Kidney tubule cell (primary cell): ENCODE measurements at places on chromosomes 5 and 9.

GRCh38 chr5:24118351-24118750 is 526.4 kb downstream of the CDH10 start:
- no peak for DNase-seq

- DNase-seq = peak; percentile 12
Measured at GRCh38 chr9:80197661-80198060, 625.9 kb downstream of the TLE4 start.

GRCh38 chr9:135608294-135608998 is 30.9 kb downstream of the GLT6D1 start:
- no peak for DNase-seq

DNA sequence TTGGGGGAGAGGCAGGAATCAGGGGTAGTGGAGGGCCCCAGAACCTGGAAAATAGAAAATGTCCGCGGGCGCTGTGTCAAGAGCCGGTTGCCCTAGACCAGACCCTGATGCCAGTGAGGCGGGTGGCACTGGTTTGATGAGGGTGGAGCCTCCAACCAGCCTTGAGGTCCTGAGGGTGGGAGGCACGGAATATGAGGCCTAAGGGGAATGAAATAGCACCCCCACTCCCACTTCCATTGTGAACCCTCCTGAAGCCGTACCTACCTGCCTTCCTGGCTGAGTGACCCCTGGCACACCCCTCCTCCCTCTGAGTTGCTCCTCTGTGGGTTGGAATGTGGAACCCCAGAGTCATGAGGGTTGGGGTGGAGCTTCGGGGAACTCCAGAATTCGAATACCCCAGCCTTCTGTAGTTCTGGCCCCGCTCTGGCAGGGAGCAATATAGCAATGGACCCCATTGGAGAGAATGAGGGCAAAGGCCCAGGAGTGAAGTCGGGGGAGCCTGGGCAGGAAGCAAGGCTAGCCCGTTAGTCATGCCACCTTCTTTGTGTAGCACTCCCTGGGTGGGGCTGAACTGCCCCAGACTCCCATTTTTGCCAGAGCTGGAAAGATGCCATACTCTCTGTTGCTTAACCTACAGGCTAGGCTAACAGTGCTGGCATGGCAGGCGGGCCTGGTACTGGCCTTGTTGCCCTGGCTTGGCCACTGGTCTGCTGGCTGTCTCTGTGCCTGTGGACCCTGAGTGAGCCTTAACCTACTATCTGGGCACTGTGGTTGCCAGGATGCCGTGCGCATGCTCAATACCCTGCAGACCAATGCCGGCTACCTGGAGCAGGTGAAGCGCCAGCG is 1.0 kb downstream of the FPGS start:
- DNase-seq = peak; percentile 85

DNA sequence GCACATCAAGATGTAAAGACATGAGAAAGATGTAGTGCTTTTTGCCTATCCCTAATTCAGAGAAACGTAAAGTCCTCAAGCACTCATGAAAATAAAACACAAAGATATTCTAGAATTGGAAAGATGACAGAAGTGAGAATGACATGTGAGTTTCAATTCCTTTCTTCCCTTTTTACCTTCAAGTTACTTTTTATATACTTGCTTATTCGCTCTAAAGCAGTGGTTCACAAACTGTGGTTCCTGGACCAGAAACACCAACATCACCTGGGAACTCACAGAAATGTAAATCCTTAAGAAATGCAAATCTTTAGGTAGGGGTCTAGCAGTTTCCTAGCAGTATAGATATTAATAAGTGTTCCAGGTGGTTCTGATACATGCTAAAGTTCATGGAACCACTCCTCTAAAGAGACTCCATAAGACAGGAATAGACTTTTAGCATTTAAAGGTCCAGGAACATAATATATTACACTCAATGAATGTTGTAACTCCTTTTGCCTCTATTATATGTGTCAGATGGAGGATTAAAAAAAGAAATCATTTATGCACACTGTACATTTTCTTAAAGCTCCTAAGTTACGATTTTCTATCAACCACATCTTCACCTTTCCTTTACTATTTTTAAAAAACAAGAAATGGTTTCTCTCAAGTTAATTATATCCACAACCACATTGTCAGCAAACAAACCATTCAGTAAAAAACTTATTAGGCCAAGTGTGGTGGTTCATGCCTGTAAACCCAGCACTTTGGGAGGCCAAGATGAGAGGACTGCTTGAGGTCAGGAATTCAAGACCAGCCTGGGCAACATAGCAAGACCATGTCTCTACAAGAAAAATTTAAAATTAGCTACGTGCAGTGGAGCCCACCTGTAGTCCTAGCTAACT is 39.9 kb downstream of the ERP44 start:
- DNase-seq = no peak

- DNase-seq = peak; percentile 79
Measured at GRCh38 chr9:35760651-35761050, 6.6 kb upstream of the MSMP start.

DNA sequence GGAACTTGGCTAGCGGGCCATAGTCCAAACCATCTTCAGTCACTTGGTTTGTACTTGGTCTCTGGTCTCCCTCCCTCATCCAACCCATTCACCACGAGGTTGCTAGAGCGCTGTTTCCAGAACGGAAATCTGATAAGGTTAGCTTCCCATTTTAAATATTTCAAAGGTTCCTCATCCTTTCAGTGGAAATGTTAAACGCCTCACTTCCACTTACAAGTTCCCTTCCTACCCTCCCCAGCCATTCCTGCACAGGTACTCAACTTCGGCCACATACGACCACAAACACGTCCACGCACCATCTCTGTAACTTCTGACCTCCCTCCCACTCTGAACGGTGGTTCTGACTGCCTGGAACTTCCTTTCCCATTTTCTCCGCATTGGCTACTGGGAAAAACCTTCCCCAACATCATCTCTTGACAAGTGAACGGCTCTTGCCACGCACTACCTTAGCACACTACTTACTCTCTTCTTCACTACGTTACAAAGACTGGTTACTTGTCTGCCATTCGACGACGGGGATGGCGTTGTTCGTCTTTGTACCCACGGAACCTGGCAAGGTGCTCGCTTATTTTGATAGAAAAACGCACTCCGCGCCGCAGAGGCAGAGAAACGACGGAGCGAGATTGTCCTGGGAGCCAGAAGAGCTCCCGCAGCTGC is 629 bp downstream of the CCNH start:
- peak; percentile 55 for DNase-seq

- DNase-seq = peak; percentile 86
Measured at GRCh38 chr9:131999692-132000551, 79.7 kb downstream of the MED27 start.

GRCh38 chr5:125722550-125722949 is 700.7 kb upstream of the GRAMD2B start:
- no peak for DNase-seq

- no peak for DNase-seq
Measured at GRCh38 chr5:112125903-112126302, 293.2 kb downstream of the EPB41L4A start.

DNA sequence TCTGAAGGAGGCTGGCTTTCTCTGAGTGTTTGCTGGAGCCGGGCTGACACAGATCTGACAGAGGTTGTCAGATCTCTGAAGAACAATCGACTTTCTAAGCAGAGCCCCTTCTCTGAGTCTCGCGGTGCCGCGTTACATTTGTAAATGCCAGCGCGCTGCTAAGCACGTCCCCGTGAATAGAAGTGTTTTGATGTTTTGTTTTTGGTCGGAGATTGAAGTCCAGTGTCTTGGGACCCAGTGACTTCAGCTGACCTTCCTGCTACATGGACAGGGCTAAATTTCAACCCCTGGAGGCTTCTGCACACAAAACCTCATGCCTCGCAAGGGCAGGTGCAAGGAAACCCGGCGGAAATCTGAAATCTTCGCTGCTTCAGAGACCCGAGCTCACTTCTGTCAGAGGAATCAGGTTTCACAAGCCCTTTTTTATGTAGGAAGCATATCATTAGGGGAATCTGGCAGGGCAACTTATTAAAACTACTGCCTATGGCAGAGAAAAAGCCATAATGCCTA is 27.2 kb downstream of the NEUROG1 start:
- DNase-seq = no peak
